NCI-H1930 (cell line): ENCODE measurements at places on chromosomes 3 and 15.
A peak's percentile ranks its signal among the peaks of the same experiment; 100 is the strongest.

DNA sequence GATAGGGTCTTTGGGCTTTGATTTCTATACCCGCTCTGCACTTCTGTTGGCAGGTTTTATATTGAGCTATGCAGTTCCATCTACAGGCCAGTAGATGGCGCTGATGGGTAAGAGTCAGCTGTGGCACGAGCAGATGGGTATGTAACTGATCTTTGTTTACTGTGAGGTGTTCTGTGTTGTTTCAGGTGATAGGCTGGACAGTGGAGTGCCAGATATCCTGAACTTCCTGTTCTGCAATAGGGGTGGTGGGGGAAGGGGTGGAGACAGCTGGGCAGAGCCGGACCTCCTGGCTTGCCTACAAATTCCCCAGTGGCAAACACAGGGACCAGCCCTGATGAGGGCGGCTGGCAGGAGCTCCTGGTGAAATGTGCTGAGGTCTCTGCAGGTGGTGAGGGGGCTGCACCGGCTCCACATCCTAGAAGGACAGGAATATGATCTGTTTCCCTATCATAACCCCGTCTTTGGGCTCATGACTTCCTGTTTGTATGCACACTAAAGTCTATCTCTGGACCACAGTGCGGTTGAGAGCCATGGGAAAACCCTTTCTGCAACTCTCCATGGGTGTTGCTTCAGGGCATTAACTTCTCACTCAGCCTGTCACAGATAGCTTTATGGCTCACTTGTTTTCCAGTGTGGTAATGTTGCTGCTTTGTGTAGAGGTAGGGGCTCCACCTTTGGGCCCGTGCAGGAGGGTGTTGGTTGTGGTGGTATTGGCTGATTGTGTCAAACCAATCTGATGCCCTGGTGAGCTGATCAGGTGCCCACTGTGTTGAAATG is 13.4 kb upstream of the FAM98B start:
- DNase-seq, result peak; percentile 5

DNA sequence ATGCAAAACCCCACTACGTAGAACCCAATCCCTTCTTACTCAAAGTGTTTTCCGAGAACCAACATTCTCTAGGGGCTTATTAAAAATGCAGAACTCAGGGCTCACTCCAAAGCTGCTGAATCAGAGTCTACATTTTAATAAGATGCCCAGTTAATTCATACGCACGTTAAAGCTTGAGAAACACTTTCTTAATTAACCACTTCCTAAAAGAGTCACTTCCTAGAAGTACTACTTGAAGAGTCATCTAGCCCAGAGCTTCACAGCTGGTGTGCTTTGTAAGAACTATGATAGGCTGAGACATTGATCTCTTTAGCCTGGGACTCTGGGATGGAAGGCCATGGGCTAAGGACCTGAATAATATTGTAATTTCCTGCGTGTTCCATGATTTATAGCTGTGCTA is 9.0 kb downstream of the COL6A5 start:
- no peak for DNase-seq

DNA sequence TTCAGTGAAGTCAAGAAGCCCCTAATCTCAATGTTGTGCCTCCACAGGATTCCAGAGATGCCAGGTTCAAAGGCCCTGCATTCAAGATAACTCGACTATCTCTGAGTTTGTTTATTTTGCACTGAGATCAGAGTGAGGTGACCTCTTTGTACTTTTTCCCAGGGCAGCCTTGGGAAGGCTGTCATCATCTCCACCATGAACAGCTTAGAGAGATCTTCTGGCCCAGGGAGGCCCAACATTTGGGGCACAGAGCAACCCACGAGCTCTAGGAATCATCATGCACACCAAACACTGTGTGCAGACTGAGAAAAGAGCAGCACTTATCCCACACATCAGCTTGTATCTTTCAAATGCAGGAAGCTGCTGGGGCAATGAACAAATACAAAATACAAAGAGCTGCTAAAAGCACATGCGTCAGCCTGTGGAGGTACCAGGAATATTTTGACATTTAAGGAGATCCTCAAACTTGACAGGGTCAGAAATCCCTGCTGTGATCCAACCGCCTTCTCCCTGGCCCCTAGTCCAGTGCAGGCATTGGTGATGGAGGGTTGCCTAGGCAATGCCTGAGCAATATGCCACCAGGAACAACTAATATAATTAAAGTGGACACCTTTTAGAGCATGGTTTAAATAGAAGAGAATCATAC is 33.6 kb downstream of the TRIM42 start:
- no peak for DNase-seq

DNA sequence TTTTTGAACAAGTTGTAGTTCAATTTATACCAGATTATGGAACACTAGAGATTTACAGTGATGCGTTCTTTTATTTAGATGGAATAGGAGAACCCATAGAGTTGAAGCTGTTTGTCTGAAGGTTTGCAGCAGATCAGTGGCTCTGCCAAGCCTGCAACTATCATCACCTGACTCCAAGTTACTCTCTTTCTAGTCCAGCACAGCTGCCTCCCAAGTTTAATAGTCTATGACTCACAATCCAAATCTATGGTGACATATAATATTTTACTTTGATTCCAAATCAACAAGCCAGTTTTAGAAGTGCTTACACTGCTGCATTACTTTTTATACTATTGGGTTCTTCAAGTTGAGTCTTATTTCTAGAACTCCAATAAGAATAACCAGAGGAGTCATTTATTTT is 400.4 kb downstream of the LPP start:
- DNase-seq, result no peak

GRCh38 chr3:187832202-187832601 is 86.9 kb upstream of the BCL6 start:
- DNase-seq, result no peak

GRCh38 chr15:47158573-47158972 is 558.7 kb upstream of the SEMA6D start:
- no peak for DNase-seq

- DNase-seq, result no peak
These were observed 47.5 kb upstream of the RPS17 start for GRCh38 chr15:82587805-82588204.

DNA sequence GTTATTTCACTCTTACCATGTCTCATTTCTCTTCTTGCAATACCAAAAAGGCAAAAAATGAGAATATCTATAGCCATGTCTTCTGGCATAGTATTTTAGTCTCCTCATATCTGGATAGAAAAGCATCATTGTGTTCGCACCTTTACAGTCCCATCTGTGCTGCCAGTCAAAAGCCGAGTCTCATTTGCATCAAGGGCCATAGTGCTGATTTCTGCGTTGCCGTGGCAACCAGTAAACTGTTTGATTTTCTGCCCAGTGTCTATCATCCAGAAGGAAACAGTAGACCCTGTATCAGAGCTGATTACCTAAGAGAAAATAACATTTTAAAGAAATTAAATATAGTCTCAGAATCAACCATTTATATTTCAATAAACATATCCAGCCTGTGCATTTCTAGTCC is 86.1 kb upstream of the SERPINI2 start:
- no peak for DNase-seq

DNA sequence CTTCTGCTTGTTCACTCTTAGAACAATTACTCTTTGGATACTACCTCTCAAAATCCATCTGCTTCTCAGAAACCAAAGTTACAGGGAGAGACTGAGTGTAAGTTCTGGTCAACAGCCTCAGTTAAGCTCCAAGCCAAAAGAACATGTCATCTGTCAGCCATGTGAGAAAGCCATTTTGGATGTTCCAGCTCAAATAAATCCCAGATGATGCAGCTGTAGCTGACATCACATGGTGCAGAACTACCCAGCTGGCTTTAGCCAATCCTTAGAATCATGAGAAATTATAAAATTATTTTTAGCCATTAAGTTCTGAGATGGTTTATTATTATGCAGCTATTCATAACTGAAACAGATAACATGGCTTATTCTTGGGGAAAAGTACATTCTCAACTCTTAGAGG is 696.0 kb downstream of the ZNF385D start:
- no peak for DNase-seq

DNA sequence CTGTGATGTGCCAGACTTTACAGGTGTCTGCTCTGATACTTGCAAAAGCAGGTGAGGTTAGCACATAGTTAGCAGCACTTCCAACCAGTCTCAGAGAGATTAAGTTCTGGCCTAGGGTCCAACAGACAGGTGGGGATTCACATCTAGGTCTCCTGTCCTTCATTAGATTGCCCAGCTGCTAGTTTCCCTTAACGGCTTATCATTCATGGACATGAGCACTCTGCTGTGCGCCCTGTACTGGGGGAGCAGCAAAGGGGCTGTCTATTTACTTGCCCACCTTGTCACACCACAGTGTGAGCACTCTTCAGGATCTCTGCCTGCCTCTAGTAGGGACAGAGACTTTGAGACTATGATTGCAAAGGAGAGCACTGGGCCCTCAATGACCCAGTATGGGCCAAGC is 8.7 kb downstream of the SPSB4 start:
- no peak for DNase-seq

GRCh38 chr3:122513386-122514122 is 1.2 kb downstream of the KPNA1 start:
- no peak for DNase-seq

- no peak for DNase-seq
These were observed 3.8 kb downstream of the RBP2 start for GRCh38 chr3:139472380-139473010.

DNA sequence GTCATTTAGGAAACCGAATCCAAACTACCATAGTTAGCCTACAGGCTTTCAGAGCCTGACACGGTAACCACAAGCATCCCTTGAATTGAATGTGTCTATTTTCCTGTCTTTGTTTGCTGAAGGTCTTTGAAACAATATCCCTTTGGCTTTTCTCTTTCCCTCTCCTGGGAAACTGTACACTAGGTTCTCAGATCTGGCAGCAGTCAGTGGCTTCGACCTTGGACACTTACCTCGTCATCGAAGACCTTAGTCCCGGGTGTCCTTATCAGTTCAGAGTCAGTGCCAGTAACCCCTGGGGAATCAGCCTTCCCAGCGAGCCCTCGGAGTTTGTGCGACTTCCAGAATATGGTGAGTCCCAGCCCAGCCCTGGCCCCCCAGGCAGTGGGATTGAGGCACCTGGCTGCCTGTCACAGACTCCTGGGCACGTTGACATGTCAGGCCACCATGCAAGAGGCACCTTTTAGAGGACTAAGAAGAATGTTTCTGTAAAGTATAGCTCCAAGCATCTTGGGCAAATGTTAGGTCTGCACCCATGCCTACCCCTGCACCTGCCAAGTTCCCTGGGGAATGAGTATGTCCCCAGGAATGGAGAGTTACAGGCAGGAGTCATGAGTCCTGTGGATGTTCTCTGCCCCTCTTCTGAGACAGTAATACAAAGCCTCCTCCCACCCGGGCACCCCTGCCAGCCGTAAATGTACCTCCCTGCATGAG is 30.4 kb upstream of the UMPS start:
- DNase-seq, result no peak

DNA sequence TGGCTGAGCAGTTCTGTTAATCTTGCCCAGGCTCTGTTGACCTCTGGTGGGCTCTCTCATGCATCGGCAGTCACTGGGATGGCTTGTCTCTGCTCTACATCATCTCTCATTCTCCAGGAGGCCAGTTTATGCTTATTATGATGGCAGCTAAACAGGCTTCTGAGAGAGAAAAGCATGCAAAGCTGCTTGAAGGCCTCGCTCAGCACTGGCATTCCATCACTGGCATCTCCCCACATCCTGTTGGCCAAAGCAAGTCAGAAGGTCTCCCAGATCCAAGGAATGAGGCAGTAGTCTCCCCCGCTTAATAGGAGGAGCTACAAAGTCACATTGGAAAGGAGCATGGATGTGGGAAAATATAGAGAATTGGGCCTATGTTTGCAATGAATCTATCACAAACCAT is 212.6 kb downstream of the ZNF621 start:
- no peak for DNase-seq

DNA sequence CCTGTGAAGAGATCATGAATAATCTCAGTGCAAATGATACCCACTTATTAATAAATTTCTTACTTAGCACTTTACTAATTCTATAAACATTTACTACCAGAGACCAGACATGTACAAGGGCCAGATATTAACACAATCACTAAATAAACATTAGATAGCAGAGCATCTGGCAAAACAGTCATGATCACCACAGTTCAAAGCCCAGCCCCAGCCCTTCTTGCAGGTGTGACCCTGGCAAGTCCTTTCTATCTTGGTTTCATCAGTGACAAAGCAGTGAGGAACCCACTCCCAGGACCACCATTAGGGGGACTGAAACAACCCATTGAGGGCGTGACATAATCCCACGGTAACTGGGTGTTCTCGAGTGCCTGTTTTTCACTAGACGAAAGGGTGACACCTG is 11.6 kb downstream of the ZXDC start:
- DNase-seq, result no peak

GRCh38 chr3:117700573-117701360 is 991.2 kb downstream of the TUSC7 start:
- no peak for DNase-seq

GRCh38 chr3:69292959-69293574 is 92.8 kb downstream of the FRMD4B start:
- no peak for DNase-seq

GRCh38 chr15:68057758-68058157 is 3.6 kb downstream of the PIAS1 start:
- DNase-seq, result no peak

GRCh38 chr15:73560501-73561117 is 72.6 kb downstream of the NPTN start:
- DNase-seq, result no peak

DNA sequence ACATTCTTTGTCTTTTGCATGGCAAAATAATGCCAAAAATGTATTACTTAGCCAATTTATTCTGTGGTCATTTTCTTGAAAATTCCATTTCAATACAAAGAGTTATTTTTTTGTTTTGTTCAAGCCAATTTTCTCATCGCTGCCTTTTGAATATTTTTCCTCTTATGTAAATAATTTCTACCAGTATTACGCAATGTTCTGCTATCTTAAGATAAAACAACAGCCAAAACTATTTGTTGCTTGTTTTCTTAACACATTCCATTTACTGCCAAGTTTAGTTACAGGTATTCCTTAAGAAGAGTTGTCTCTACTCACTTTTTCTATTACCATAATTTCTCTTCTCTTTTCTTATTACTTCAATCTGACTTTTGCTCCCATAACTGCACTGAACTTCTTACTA is 163.1 kb downstream of the ROBO1 start:
- DNase-seq, result no peak

DNA sequence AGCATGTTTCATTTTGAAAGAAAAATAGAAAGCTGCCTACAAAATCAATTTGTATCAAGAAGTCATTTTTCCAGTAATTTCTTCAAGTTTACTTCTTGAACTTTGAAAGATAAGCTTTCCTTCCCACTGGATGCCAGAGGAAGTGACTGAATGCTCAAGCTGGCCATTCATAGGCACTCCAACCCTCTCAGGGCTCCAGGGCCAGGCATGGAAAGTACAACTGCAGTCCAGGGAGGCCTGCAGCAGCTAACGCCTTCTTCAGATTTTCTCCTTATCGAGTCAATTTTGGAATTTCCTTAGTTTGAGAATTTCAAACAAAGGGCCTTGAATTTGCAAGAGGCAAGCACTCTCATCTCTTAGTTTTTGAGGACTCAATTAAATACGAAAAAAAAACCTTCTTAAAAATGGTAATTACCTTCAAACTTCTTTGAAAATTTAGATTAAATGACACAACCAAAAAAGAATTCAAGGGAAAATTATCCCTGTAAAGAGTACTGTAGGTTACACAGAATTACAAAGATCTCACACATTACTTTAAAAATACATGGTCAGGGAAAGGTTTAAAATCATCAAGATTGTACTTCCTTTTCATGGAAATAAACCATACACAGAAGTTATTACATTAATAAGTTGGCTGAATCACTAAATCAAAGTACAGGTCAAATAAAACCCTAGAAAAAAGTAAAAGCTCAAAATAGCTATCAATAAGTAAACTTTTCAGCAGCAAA is 2.5 kb downstream of the UBP1 start:
- DNase-seq, result no peak

- DNase-seq, result no peak
These were observed 17.3 kb upstream of the DOCK3 start for GRCh38 chr3:50657407-50657806.

GRCh38 chr15:68651916-68652525 is 73.2 kb downstream of the CORO2B start:
- DNase-seq, result no peak
